Suppressor macrophage treated with lipopolysaccharide for 4 hours (primary cell): ENCODE measurements at places on chromosomes 5 and 9.

DNA sequence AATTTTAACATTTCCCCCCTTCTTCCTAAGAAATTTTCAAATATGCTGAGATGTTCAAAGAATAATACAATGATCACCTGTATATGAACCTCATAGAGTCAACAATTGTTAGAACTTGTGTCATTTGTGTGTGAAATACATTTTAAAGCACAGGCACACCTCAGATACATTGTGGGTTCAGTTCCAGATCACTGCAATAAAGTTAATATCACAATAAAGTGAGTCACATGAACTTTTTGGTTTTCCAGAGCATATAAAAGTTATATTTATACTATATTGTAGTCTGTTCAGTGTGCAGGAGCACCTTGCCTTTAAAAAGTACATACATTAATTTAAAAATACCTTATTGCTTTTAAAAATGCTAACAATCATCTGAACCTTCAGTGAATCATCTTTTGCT is 50.0 kb downstream of the MCCC2 start:
- DNase-seq = no peak

DNA sequence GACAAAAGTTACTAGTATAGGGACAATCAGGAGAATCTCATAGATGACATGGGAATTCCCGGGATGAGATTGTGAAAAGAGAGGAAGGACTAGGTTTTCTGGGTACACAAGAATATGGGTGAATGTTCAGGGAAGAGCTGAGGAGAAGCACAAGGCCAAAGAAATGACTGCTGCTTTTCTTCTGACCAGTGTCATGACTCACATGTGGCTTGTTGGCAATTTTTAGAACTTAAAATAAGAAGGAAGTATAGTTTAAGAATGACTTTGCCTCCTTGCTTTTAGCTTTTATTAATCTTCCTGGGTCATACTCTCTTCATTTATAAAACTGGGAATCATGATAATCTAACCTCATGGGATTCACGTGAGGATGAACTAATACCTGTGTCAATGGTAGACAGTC is 652.4 kb upstream of the MEF2C start:
- peak; percentile 62 for DNase-seq

- DNase-seq = no peak
These were observed 408.8 kb upstream of the IRX1 start for GRCh38 chr5:3186736-3187405.

GRCh38 chr5:132102101-132102701 is 28.6 kb downstream of the CSF2 start:
- DNase-seq = no peak

DNA sequence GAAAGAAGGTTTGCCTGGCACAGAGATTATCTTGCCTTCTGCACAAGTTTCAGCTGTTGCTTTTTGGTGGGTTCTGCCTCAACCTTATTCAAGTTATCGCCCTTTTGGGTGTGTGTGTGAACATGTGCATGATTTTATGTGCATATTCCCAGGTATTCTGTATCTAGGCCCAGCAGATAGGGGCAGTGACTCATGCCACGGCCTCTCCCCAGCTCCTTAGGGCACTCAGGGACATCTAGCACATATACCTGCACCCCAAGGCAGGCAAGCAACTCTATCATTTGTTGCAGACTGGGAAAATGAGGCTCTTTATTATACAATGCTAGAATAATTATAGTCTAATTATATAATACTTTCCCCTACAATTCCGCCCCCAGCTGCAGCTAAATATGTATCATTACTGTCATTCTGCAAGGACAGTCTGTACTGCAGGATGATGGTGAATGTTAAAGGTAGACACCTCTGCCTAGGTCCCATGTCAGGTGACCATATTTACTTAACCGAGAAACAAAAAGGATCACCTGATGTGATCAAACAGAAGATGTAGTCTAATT is 128.9 kb downstream of the PDE8B start:
- DNase-seq = no peak

DNA sequence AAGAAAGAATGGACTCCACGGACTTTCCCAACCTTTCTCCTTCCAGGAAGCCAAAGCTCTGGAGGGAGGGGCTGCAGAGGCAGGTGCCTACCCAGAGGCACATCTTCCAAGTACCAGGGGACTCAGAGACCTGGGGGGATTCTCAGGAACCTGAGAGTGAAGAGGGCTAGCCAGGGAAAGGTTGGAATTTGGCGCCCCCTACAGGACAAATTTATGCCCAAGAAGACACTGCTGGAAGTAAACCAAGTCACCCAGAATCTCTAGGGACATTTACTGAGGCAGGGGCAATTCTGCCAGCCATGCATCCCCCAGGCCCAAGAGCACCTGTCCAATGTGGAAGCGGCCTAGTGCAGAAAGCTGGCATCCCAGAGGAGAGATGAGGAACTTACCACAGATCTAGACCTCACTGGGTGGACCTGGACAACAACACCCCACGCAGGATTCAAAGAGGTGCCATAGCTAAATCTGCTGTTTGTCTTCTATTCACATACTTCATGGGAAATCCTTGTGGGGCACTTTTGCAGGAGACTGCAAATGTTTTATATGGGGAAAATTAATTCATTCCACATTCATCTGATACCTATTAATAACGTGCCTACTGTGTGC is 25.9 kb upstream of the IDNK start:
- peak; percentile 61 for DNase-seq

DNA sequence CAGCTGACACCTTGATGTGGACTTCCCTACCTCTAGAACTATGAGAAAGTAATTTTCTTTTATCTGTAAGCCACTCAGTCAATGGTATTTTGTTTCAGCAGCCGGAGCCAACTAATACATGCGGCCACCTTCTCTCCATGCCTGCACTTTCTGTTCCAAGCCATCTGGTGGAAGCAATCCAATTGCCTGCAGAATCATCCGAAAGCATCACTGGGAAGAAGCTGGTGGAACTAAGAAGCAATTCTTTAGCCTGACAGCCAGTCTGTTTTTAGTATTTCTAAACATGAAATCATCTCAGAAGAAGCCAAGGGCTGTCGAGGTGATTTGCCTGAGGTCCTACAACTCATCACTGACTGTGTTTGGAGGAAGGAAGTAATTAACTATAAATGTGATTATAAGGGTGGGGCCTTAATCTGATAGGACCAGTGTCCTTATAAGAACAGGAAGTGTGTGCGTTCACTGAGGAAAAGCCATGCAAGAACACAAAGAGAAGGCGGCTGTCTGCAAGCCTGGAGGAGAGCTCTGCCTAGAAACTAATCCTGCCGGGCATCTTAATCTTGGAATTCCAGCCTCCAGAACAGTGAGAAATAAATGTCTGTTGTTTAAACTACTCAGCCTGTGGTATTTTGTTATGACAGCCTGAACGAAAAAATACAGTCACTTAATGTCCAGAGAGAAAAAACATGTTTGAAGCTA is 49.1 kb downstream of the NXNL2 start:
- DNase-seq = no peak

- DNase-seq = no peak
These were observed 91.4 kb downstream of the NSUN2 start for GRCh38 chr5:6541256-6542013.

DNA sequence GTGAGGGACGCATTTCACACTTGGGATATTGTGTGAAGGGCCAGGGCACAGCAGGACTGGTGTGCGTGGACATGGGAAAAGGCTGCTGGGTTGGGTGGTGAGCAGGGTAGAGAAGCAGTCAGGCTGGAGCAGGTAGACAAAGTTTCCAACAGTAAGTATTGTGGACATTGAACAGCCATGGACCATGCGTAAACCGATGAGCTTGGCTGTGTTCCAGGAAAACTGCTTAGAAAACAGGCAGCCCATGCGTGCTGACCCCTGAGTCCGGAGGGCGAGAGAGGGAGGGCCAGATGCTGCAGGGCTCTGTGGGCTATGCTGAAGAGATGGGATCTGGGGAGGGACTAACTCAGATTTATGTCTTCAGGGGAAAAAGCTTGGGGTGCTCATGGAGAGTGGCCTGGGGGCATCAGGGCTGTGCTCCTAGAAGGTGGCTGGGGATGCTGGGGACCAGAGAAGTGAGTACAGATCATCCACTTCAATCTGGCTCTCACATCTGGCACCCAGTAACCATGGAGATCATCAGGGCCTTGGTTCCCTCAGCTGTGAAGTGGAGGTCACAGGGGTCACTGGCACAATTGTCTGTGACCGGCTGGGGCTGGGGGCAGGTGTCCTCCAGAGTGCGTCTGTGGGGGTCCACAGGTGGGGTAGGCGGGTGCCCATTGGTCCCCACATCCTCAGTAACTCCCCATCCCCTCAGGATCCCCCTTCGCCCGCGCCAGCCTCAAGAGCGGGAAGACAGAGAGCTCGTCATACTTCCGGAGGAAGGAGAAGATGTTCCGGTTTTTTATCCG is 93.3 kb downstream of the CACNA1B start:
- DNase-seq = no peak

- no peak for DNase-seq
These were observed 54.7 kb downstream of the ERAP1 start for GRCh38 chr5:96753017-96753397.
